ENCODE measurements at places on chromosomes 7 and 10. TPM values are rescaled to one million over a fixed set of nuclear protein-coding genes. Genes with fewer than 3 reads are reported as not detected.

GHRHR gene
- not detected for total RNA-seq

PTF1A gene
- total RNA-seq, result not detected

MBLAC1 gene
- 2.2 TPM for total RNA-seq

GALNT17 gene
- not detected for total RNA-seq

C7orf57 gene
- total RNA-seq, result not detected

WEE2 gene
- not detected for total RNA-seq

CADPS2 gene
- 8.6 TPM for total RNA-seq

SPDYE9 gene
- not detected for total RNA-seq

PRSS37 gene
- total RNA-seq, result not detected

STOX1 gene
- total RNA-seq, result not detected

TRIM74 gene
- total RNA-seq, result not detected

SUN3 gene
- total RNA-seq, result not detected

OR9A2 gene
- not detected for total RNA-seq

CUZD1 gene
- total RNA-seq, result 0.30 TPM

CPA2 gene
- total RNA-seq, result not detected

PON1 gene
- not detected for total RNA-seq

SKIDA1 gene
- 0.30 TPM for total RNA-seq

OR2A42 gene
- total RNA-seq, result under 0.01 TPM

DPP6 gene
- not detected for total RNA-seq

SUFU gene
- 8.2 TPM for total RNA-seq

ITGA8 gene
- total RNA-seq, result under 0.01 TPM

DRGX gene
- total RNA-seq, result not detected

LRIT1 gene
- total RNA-seq, result not detected

CHST12 gene
- total RNA-seq, result 10.8 TPM

VSIR gene
- 8.0 TPM for total RNA-seq

CHN2 gene
- 1.5 TPM for total RNA-seq

TMEM140 gene
- total RNA-seq, result 3.3 TPM

UCMA gene
- not detected for total RNA-seq

ANKRD30A gene
- not detected for total RNA-seq

PAX4 gene
- not detected for total RNA-seq

SLC16A9 gene
- 1.2 TPM for total RNA-seq

CPN1 gene
- not detected for total RNA-seq

OR2A12 gene
- total RNA-seq, result not detected

UNCX gene
- total RNA-seq, result not detected

EBLN1 gene
- not detected for total RNA-seq

SOSTDC1 gene
- 0.05 TPM for total RNA-seq

TAF3 gene
- total RNA-seq, result 1.8 TPM

TFR2 gene
- total RNA-seq, result 0.89 TPM

ACSM6 gene
- total RNA-seq, result not detected

DIP2C gene
- 19.0 TPM for total RNA-seq

HOXA6 gene
- total RNA-seq, result 5.8 TPM

ATOH7 gene
- total RNA-seq, result not detected

VSTM2A gene
- not detected for total RNA-seq

FAM25C gene
- not detected for total RNA-seq

FKBP6 gene
- not detected for total RNA-seq

MRLN gene
- not detected for total RNA-seq

RELN gene
- total RNA-seq, result under 0.01 TPM

NUTM2B gene
- total RNA-seq, result under 0.01 TPM

EPO gene
- not detected for total RNA-seq

ERVW-1 gene
- total RNA-seq, result not detected

STRIP2 gene
- 3.3 TPM for total RNA-seq

EIF5AL1 gene
- 0.46 TPM for total RNA-seq

C10orf62 gene
- 0.23 TPM for total RNA-seq

ZNF32 gene
- 29.1 TPM for total RNA-seq

SPDYE1 gene
- not detected for total RNA-seq

SFRP5 gene
- not detected for total RNA-seq

TRIM73 gene
- 0.59 TPM for total RNA-seq

TSPAN12 gene
- 0.30 TPM for total RNA-seq

ZNF727 gene
- not detected for total RNA-seq
